GM23338 (cell line): ENCODE measurements at places on chromosomes 12 and 14. TPM values are rescaled to one million over a fixed set of nuclear protein-coding genes. Genes with fewer than 3 reads are reported as not detected.

The SLC39A5 gene
- total RNA-seq, result 0.59 and 4.5 TPM in 2 replicates

The CEBPE gene
- total RNA-seq, result not detected in 2 replicates

The MRPL42 gene
- 195 and 202 TPM in 2 replicates for total RNA-seq

The DAO gene
- total RNA-seq, result not detected in 2 replicates

The GAS2L3 gene
- 13.5 and 22.3 TPM in 2 replicates for total RNA-seq

The MYF6 gene
- not detected in 2 replicates for total RNA-seq

The ART4 gene
- not detected in 2 replicates for total RNA-seq

The NPAS3 gene
- 0.08 and 0.17 TPM in 2 replicates for total RNA-seq

The TPPP2 gene
- not detected in 2 replicates for total RNA-seq

The MYL6 gene
- 1,092 and 1,271 TPM in 2 replicates for total RNA-seq

The TRPV4 gene
- 1.0 and 1.1 TPM in 2 replicates for total RNA-seq

The FOXN4 gene
- 0.35 TPM in 1 of 2 replicates, not detected in the other for total RNA-seq

The KRT85 gene
- total RNA-seq, result not detected in 2 replicates

The AQP6 gene
- not detected in 2 replicates for total RNA-seq

The EML5 gene
- 1.0 and 1.6 TPM in 2 replicates for total RNA-seq

The SERPINA3 gene
- not detected in 2 replicates for total RNA-seq

The BATF gene
- not detected in 2 replicates for total RNA-seq

The PLEKHH1 gene
- total RNA-seq, result 30.6 and 33.9 TPM in 2 replicates

The TXNDC16 gene
- 13.3 and 13.6 TPM in 2 replicates for total RNA-seq

The TBC1D30 gene
- 7.1 and 9.6 TPM in 2 replicates for total RNA-seq

The C12orf54 gene
- total RNA-seq, result not detected in 2 replicates

The CLEC1B gene
- total RNA-seq, result not detected in 2 replicates

The GALNT8 gene
- 7.7 and 8.4 TPM in 2 replicates for total RNA-seq

The CCDC60 gene
- total RNA-seq, result not detected in 2 replicates

The ITGB7 gene
- 0.39 TPM in 1 of 2 replicates, not detected in the other for total RNA-seq

The IRAK3 gene
- total RNA-seq, result 1.6 and 1.8 TPM in 2 replicates

The METTL1 gene
- 12.2 and 18.9 TPM in 2 replicates for total RNA-seq

The MOAP1 gene
- total RNA-seq, result 21.6 and 21.7 TPM in 2 replicates

The PYGL gene
- total RNA-seq, result 77.0 and 93.8 TPM in 2 replicates

The PRR4 gene
- 2.1 TPM in 2 replicates for total RNA-seq

The EFS gene
- total RNA-seq, result 13.6 and 18.9 TPM in 2 replicates

The HIP1R gene
- total RNA-seq, result 19.9 and 22.1 TPM in 2 replicates

The NUAK1 gene
- 15.4 and 16.9 TPM in 2 replicates for total RNA-seq

The GLS2 gene
- total RNA-seq, result 24.5 and 31.6 TPM in 2 replicates

The CISTR gene
- total RNA-seq, result not detected in 2 replicates

The BICDL1 gene
- 25.7 and 30.3 TPM in 2 replicates for total RNA-seq

The TAMALIN gene
- total RNA-seq, result 3.0 and 3.5 TPM in 2 replicates

The HOTAIR gene
- not detected in 2 replicates for total RNA-seq

The TAS2R10 gene
- total RNA-seq, result 1.1 and 3.6 TPM in 2 replicates

The RERGL gene
- total RNA-seq, result not detected in 2 replicates

The PLEKHG7 gene
- total RNA-seq, result not detected in 2 replicates

The NEK9 gene
- total RNA-seq, result 31.1 and 37.3 TPM in 2 replicates

The TESPA1 gene
- total RNA-seq, result not detected in 2 replicates

The AMDHD1 gene
- total RNA-seq, result 0.19 and 0.21 TPM in 2 replicates

The KRT6C gene
- total RNA-seq, result not detected in 2 replicates

The TSHR gene
- total RNA-seq, result 0.59 TPM in 1 of 2 replicates, not detected in the other

The APOF gene
- total RNA-seq, result not detected in 2 replicates

The SLC38A4 gene
- total RNA-seq, result 12.5 and 13.3 TPM in 2 replicates

The PRKCH gene
- total RNA-seq, result 10.0 and 10.1 TPM in 2 replicates

The SMCO2 gene
- not detected in 2 replicates for total RNA-seq

The TAS2R9 gene
- 0.19 TPM in 1 of 2 replicates, not detected in the other for total RNA-seq

The RNASE8 gene
- not detected in 2 replicates for total RNA-seq

The ANKS1B gene
- 5.8 and 18.6 TPM in 2 replicates for total RNA-seq

The KHNYN gene
- 21.9 and 28.1 TPM in 2 replicates for total RNA-seq

The TAS2R7 gene
- total RNA-seq, result not detected in 2 replicates

The RFX4 gene
- total RNA-seq, result 2.1 TPM in 1 of 2 replicates, not detected in the other

The COCH gene
- total RNA-seq, result 20.6 and 23.3 TPM in 2 replicates

The HCAR2 gene
- total RNA-seq, result not detected in 2 replicates

The SNW1 gene
- total RNA-seq, result 58.9 and 60.5 TPM in 2 replicates
